Amniotic stem cell (primary cell): ENCODE measurements at places on chromosomes 7 and 10.
A peak's percentile ranks its signal among the peaks of the same experiment; 100 is the strongest.

DNA sequence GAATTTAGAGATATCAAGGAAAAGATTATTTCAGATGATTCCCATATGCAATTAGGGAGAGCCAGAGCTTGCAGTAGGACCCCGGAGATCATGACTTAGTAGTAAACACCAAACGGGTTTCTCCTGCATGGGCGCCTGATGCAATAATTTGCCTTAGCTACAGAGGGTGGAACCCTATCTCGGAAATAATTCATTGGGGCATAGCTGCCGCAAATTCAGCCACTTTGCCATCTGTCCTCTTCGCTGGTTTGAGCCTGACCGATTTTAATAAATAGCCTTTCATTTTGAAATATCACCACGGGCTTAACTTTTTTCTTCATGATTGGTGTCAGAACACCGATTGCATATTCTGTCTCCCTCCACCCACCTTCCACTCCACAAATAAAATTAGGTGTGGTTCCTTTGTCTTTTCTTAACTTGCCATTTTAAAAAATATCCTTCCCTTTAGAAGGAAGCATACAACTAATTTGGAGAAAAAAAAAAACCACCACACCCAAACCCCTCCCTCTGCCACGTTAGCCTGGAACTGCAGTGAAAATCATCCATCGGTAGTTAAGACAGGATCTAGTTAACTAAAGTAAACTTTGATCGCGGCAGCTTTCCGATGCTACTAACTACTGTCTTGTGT lies 1.4 kb downstream of the GARS1 start:
- no peak for DNase-seq

GRCh38 chr7:135247746-135248471 lies 14.3 kb downstream of the STRA8 start:
- no peak for DNase-seq

DNA sequence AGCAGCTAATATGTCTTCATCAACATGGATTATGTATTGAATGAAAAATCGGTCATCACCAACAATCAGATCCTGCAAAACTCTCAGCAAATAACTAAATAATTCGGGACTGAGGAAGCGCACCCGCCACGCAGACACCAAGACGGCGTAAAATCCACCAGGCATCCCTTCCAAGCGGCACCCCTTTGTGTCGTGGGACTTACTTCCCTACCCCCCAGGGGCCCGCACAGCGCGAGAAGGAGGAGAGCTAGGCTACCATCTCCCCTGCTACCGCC lies 721 bp downstream of the ARL3 start:
- no peak for DNase-seq

- no peak for DNase-seq
Measured at GRCh38 chr7:144835155-144835611, 670 bp downstream of the TPK1 start.

DNA sequence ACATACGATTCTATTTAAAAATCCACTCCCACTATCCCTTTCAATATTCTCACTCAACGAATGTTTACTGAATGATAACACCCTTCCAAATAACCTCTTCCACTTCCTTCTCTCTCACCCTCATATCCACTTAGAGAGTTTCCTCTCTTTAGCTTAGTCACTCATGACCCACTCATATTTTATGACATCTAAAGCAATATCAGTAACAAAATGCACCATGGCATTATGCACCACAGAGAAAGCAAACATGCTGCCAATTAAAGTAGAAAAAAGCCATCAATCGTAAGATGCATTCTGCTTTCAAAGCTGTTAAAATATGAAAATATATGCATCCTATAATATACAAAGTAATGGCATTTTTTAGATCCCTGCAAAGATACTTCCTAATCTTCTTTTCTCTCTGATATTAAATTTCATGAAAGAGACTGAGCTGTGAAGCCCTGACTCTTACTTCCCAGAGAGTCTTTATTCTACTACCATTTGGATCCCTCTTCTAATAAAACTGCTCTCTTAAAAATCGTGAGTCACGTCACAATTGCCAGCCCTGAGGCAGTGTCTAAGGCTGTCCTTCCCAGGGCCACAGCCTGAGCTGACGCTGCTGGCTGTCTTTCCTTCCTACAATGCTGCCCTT lies 283.0 kb upstream of the KLF6 start:
- no peak for DNase-seq

GRCh38 chr10:115964827-115965226 lies 308.2 kb downstream of the GFRA1 start:
- DNase-seq: no peak

GRCh38 chr7:102059524-102059923 lies 227.1 kb upstream of the SH2B2 start:
- no peak for DNase-seq

DNA sequence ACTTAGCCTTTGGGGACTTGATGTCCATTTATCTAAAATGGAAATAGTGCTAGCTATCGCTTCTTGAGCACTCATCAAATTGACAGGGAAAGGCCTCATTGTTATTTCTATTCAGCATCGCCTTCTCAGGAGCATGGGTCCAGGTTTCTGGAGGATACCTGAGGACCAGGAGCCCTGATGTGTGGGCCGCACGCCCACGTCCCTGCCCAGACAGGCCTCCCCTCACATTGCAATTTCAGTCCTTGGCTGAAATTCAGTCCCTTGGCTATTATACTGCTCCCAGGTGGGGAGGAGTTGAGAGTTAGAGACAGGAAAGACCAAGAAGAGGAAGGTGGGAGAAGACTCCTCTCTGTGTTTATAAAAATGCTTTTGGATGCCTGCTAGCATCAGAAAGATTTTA lies 38.9 kb downstream of the GPRIN2 start:
- no peak for DNase-seq

GRCh38 chr7:120919466-120919865 lies 31.1 kb upstream of the ING3 start:
- no peak for DNase-seq

DNA sequence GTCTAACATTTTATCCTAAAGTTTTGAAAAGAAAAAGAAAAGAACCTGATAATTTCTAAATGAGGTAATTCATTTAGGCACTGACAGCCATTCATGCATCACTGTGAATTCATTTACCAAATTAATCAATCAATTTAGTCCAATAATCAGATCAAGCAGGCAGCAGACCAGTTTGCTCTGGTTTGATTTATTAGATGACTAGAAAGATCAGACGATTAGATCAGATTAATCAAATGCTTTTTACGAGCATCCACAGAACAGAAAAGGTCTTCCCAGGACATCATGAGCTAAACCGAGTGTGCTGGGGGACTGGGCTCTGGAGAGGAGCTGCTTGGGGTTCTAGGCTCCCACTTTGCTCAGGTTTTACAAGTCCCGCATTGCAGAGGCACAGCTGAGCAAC lies 226.5 kb upstream of the MYO3A start:
- no peak for DNase-seq

- no peak for DNase-seq
Measured at GRCh38 chr10:3215153-3215775, 42.7 kb upstream of the PITRM1 start.

GRCh38 chr7:150410680-150411346 lies 31.7 kb downstream of the ZNF775 start:
- no peak for DNase-seq

DNA sequence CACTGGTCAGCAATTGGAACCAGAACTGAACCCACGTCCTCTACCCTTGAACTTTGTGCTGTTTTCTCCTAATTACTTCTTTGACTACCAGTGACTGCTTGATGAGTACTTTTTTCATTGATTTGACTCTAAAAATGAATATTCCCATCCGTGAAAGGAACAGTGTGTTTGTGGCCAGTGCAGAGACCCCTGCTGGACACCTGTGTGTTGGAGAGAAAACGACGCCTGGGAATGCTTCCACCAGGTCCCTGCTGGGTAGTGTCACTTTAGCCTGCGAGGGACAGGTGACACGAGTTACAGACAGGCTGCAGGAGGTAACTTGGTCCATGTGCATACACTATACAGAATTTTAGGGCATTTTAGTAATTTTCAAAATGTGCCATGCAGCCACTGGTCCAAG lies 6.8 kb upstream of the GJD4 start:
- no peak for DNase-seq

DNA sequence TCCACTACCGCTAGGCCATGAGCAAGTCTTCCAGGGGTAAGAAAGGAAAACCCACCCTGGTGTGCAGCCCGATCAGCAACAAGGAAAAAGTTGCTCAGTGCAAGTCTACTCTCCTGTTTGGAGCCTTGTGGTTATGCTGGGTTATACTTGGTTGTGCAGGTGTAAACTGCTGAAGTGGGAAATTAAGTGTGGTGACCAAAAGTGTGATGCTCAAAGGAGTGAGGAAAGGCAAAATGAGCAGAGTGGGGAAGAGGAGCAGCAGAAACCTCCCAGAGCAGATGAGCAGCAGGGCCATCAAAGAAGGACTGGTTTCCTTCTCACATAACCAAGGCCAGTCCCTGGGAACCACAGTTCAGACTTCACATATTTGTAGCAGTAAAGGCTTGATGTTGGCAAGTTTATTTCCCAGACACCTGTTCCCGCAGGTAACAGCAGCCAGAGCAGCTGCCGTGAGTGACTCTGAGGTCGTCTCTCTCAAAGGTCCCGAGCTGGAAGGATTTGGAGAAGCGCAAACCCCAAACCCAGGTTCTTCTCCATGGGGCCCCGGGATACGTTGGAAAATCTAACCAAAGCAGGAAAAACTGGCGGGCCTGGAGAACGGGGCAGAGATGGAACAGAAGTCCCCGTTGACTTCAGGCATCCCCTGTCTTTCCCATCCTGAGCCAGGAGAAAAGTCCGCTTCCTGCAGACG lies 607 bp upstream of the SMO start:
- no peak for DNase-seq

- no peak for DNase-seq
Measured at GRCh38 chr7:127525866-127526480, 59.4 kb downstream of the GCC1 start.

DNA sequence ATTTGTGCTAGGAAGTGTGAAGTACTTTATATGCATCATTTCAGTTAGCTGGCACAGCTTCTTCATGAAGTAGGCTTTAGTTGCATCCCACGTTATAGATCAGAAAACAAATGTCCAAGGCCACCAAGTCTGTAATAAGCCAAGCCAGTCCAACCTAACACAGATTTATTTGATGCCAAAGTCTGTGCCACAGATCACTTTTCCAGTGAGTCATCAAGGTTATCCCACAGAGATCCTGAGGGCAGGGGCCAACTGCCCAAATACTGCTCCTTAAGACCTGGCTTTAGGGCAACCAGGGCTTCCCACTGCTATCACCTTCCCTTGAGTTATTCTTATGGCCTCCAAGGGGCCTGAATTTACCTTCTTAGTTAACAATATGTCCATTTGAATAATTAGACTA lies 1340.4 kb downstream of the XPNPEP1 start:
- no peak for DNase-seq

- DNase-seq: no peak
Measured at GRCh38 chr7:124996778-124997177, 67.2 kb upstream of the POT1 start.

GRCh38 chr7:1264345-1265280 lies 31.9 kb downstream of the UNCX start:
- DNase-seq: no peak

DNA sequence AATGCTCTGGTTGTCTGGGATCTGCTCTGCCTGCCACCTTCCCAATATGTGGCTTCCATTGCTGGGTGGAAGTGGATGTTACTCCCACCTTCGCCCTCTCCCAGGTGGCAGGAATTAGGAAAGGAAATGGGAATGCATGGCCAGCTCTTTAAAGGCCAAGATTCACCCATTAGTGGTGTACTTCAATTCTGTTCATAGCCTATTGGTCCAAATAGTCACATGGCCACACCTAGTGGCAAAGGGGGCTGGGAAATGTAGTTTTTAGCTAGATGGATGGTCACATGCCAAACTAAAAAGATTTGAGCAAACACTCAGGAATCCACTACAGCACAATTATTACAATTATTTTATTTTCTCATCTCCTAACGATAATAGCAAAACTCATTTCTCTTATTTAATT lies 135.1 kb downstream of the NPY start:
- DNase-seq: no peak

DNA sequence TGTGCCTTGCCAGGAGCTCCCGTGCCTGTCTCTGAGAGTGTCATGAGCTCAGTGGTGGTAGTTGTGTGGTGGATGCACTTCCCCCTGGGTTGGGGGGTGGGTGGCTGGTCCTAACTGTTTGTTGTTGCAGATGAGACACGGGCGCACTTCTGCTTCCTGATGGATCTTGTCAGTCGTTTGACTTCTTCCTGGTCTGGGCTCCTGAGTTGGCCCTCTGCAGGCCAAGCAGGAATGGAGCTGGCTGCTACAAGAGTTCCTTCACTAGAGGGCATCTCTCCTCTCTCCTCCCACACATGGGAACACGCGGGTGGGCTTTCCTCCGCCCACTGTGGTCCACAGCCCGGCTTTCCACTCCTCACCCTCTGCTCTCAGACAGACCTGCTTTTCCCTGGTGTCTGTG lies 82.0 kb downstream of the BMS1 start:
- DNase-seq: no peak

DNA sequence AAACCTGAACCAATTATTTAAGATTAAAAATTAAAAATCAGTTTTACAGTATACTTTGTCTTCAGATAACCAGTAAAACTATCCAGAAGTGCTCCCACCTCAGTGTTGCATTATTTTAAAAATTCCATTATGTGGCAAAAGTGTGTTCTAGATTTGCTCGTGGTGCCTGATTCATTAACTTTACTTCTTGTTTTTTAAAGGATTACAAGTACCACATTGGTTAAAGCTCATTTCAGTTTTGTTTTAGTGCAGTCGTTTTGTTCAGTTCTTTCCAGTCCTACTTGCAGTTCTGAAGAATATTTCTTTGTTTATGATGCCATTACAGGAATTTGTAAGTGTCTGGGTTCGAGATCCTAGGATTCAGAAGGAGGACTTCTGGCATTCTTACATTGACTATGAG lies 69.0 kb downstream of the SNX10 start:
- DNase-seq: no peak

GRCh38 chr7:79882922-79883321 lies 251.7 kb upstream of the GNAI1 start:
- no peak for DNase-seq

GRCh38 chr10:131936736-131937135 lies 35.9 kb downstream of the PPP2R2D start:
- DNase-seq: no peak

DNA sequence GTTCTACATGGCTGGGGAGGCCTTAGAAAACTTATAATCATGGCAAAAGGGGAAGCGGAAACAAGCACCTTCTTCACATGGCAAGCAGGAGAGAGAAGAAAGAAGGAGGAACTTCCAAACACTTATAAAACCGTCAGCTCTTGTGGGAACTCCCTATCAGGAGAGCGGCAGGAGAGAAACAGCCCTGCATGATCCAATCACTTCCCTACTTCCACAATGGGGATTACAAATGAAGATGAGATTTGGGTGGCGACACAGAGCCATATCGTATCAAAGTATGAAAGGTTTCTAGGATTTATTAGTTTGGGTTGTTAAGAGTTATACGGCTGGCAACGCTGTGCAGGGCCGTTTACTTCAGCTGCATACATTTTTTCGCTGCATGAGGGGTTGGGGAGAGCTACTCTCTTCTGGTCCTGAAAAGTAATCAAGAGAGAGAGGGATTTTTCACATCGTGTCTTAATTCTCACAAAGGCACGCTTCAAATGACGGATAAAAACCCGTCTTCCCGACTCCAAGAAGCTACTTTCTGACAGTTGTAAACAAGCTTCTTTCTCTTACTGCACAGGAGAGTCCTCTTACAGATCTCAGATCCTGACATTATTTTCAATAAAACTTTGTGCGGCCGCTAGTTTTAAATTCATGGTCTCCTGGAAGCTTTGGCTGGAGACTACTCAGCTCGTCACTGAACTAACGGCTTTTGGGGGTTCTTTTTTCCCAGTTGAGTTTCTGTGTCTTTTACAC lies 751 bp upstream of the GTPBP10 start:
- no peak for DNase-seq

GRCh38 chr7:148697256-148698006 lies 1.3 kb upstream of the CUL1 start:
- no peak for DNase-seq

GRCh38 chr10:31816318-31816717 lies 112.3 kb downstream of the ARHGAP12 start:
- DNase-seq: peak; percentile 32
